Right forelimb (tissue), 1 donor: ENCODE measurements at places on chromosomes 4 and X.

DNA sequence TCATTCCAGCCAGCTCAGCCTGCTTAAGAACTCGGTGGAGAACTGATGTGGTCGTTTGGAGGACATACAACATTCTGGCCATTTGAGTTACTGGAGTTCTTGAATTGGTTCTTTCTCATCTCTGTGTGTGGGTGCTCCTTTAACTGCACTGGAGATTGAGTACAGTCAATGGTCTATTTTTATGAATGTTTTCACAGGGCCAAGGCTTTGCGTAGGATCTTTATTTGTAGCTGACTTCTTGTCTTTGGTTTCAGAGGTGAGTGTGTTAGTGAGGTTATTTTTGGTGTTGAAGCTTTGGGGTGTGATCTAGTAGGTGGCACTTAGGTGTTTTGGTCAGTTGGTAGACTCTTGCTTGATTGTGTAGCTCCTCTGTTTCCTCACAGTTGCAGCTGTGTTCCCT is 288.4 kb downstream of the LHFPL1 start:
- no peak for DNase-seq

DNA sequence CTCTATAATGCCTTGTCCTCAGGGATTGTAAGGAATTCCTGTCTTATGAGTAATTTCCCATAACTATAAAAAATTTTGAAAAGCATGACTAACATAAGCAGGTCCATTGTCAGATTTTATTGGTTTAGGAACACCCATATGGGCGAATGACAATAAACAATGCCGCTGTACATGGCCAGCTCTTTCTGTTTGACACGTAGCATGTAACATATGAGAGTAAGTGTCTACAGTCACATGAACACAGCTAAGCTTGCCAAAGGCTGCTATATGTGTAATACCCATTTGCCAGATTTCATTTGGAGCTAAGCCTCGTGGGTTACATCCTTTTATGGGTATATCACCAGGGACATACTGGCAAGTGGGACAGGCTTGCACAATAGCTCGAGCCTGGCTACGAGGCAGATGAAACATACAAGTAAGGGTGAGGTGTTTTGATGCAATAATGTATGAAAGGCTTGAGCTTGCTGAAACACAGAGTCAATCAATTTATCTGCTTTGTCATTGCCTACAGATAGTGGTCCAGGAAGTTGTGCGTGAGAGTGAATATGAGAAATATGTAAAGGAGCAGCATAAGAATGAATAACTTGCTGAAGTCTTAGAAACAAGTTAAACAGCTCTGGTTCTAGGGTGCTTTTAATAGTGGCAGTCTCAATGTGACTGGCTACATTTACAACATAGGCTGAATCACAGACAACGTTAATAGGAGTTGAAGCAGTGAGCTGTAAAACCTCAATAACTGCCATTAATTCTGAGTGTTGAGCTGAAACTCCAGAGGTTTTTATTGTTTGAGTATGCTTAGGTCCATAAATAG is 67.4 kb upstream of the UGT2B10 start:
- no peak for DNase-seq

- no peak for DNase-seq
These were observed 47.3 kb downstream of the KCNIP4 start for GRCh38 chr4:21901281-21901680.

DNA sequence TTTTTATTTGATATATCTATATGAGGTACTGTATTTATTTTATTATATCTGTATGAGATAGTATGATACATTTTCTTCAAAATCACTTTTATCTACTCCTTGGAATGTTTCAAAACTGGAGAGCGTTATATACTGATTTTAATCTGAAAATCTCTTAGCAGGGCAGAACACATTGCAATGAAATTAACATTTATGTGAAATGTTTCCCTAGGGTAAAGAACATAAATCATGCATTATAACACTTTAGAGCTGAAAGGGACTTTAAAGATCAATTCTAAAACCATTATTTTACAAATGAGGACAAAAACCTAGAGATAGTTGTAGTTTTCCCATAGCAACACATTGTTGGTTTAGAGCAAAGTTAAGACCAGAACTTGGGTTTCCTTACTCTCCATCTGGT is 153.7 kb downstream of the ATOH1 start:
- DNase-seq = no peak

GRCh38 chr4:140243278-140243753 is 89.3 kb upstream of the MAML3 start:
- DNase-seq = no peak

DNA sequence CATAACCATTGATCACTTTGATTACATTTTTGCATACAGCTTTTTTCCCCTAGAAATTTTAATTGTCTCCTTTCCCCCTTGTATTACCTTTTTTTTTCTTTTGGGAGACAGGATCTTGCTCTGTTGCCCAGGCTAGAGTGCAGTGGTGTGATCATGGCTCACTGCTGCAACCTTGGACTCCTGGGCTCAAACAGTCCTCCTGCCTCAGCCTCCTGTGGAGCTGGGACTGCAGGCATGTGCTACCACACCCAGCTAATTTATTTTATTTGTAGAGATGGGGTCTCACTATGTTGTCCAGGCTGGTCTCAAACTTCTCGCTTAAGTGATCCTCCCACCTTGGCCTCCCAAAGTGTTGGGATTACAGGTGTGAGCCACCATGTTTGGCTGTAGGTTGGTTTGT is 47.0 kb downstream of the ZFX start:
- DNase-seq = no peak

DNA sequence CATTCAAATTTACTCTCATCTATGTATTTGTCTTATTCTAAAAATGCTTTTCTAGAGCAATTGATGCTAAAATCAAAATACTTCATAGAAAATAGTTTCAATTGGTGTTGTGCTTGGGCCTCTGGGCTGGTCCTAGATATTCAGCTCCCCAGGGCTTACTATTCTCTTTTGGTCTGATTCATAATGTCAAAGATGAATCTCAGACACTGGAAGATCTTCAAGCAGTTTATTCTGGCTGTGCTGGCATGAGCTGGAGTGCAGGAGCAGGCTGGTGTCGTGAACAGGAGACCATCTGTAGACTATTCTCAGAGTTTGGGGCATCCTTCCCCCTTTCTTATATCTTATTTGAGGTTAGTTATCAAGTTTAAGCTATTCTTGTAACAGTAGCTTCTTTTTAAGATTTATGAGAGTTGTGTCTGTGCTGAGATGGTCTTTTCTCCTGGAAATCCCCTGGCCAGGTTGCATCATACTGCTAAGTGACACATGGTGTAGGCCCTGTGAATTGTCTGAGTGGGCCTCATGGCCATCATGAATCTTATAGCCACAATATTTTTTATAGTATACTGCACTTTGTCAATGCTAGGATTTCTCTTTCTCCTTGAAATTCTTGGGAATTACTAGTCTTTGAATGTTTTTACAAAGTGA is 1624.0 kb upstream of the IGFBP7 start:
- no peak for DNase-seq

DNA sequence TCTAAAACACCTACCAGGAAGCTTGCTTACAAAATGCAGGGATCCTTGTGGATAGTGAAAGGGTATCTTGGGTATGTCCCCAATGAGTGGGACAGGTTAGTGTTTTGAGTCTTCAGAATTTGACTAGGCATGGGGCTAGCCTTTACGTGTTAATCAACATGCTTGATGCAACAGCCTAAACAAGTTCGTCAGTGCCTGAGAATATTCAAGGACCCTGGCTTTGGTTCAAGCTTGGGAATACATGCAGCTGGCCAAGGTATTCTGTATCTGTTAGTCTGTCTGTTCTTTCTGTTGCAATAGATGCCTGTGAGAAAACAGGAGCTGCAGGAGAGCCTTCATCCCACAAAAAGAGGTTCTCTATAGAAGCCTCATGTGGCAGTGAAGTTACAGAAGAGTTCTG is 149.5 kb downstream of the CCNG2 start:
- DNase-seq = no peak

DNA sequence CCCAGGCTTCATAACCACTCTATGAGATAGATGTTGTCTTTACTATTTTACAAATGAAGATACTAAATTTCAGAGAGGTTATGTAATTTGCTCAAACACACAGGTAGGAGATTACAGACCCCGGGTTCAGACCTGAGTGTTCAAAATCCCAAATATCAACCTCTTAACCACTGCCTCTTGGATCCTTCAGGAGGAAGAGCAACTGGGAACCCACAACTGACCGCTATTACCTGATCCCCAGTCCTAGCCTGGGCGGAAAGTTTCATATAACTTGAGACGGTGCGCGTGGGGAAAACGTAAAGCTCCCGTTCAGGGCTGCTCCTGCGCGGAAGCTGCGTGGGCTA is 8.9 kb upstream of the PRDM8 start:
- DNase-seq = no peak

DNA sequence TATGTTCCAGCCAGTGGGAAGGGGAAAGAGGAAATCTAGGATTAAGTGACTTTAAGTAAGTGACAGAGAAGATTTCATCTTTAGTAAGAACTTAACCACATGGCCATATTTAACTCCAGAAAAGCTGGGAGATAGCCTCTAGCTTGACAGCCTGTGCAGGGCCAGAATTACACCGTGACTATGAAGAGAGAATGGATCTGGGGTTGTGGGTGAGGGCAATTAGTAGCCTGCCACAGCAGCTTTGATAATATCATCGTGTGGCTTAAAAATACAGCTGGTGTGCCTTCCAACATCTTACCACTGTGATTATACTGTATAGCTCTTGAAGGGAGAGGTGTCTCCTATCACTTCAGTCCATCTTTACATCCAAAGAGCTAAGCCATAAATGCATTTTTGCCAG is 57.6 kb upstream of the TBC1D9 start:
- DNase-seq = no peak

- DNase-seq = no peak
These were observed 2.0 kb upstream of the HPGD start for GRCh38 chr4:174524242-174524641.
